Stimulated activated CD8-positive, alpha-beta memory T cell treated with anti-CD3 and anti-CD28 coated beads, Interleukin-7, amount 100 ng/mL, for 1 hour (primary cell): ENCODE measurements at places on chromosomes 6 and 20.

- no peak for DNase-seq
Measured at GRCh38 chr20:35005463-35005961, 49.8 kb downstream of the MYH7B start.

- no peak for DNase-seq
Measured at GRCh38 chr6:37600312-37600916, 97.3 kb downstream of the MDGA1 start.

- no peak for DNase-seq
Measured at GRCh38 chr6:159726255-159726917, 920 bp upstream of the WTAP start.

DNA sequence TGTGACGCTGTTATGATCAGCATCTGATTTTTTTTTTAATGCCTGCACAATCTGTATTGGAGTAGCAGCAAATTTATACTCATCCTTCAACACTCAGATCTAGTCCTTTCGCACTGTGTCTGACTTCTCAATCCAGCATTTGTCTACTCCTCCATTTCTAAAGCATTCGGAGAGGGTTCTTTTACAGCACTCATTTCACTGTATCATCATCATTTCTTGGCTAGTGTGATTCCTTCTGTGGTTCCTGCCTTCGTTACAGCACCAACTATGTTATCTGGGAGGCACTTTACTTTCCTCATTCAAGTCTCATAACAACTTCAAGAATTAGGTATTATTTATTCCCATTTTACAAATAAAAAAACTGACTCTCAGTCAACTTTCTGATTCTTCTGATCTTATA, 18.0 kb downstream of the NUDT3 start:
- DNase-seq: no peak
